ENCODE measurements at places on chromosomes 5 and 9.
A peak's percentile ranks its signal among the peaks of the same experiment; 100 is the strongest.

- DNase-seq: no peak
These were observed 91.8 kb downstream of the STX17 start for GRCh38 chr9:99998266-99998665.

- DNase-seq: no peak
These were observed 9.6 kb downstream of the ITGA2 start for GRCh38 chr5:52998552-52999313.

- no peak for DNase-seq
These were observed 57.3 kb upstream of the EGFLAM start for GRCh38 chr5:38200872-38201557.

DNA sequence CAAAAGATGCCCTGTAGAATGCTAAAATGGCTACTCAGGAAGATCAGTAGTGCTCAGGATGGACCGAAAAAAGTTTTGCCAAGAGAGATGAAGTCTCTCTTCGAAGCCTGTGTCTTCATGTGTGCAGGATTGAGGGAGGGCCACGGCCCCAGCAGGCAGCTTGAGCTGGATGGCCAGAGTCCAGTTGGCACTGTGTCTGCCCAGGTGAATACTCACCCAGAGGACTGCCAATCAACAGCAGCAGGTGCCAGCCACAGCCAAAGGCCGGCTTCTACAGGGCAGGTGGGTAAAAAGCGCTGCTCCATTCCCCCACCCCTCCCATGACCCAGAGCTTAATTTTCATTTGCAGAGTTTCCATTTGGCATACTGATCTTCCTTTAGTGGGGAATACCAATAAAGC is 287.9 kb upstream of the ZNF608 start:
- no peak for DNase-seq

GRCh38 chr9:21154018-21154608 is 12.3 kb downstream of the IFNA21 start:
- peak; percentile 8 for DNase-seq

All from HL-60 (cell line).